ENCODE measurements at places on chromosomes 6 and 20.

GRCh38 chr6:134544737-134545136, 226.8 kb upstream of the SGK1 start:
- DNase-seq, result no peak

GRCh38 chr20:9482180-9482579, 32.2 kb upstream of the LAMP5 start:
- DNase-seq, result no peak

GRCh38 chr6:144265390-144265789, 19.7 kb upstream of the UTRN start:
- no peak for DNase-seq

DNA sequence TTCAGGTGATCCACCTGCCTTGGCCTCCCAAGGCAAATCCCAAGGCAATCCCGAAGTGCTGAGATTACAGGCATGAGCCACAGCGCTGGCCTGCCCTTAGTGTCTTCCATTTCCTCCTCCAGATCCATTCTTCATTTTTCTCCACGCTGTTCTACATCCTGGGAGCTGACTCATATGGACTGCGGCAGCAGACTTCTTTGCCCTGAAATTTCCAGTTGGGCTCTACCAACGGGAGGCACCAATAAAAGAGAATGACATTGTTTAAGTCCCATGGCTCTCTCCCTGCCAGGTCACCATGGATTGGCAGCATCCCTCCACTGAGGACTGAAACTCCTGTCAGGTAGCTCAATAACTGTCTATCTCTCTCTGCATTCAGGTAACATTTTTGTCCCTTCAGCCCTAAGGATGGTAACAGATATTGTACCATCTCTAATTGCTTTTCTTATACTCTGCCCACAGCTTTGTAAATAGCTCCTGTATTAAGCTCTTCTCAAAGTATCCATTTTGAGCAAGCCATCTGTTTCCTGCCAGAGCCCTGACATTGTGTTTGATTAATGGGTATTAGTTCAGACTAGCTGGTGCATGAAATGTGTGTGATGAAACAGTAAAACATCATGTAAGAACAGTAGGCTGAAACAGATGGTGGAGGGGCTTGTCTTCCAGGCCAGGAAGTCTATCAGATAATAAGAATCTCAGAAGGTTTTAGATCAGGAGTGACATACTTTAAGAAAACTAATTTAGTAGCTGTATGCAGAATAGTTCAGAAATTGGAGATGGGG, 3.6 kb downstream of the TBCC start:
- no peak for DNase-seq

GRCh38 chr6:25193460-25194171, 85.6 kb upstream of the CARMIL1 start:
- no peak for DNase-seq
